ENCODE measurements at places on chromosomes 5 and 9. TPM values are rescaled to one million over a fixed set of nuclear protein-coding genes. Genes with fewer than 3 reads are reported as not detected.
A peak's percentile ranks its signal among the peaks of the same experiment; 100 is the strongest.

The GRXCR2 gene
- not detected for total RNA-seq

The ALDH1A1 gene
- not detected for total RNA-seq

GRCh38 chr9:97524424-97524823 lies 23.0 kb downstream of the TMOD1 start:
- H3K36me3 ChIP-seq = no peaks in the 10 kb centered on the region
- no peak overlapping the region for H3K27ac ChIP-seq
- no peak overlapping the region for H3K4me3 ChIP-seq
- H3K4me1 ChIP-seq = peaks cover 11% of the 10 kb centered on the region
- peaks cover 23% of the 10 kb centered on the region for H3K27me3 ChIP-seq

DNA sequence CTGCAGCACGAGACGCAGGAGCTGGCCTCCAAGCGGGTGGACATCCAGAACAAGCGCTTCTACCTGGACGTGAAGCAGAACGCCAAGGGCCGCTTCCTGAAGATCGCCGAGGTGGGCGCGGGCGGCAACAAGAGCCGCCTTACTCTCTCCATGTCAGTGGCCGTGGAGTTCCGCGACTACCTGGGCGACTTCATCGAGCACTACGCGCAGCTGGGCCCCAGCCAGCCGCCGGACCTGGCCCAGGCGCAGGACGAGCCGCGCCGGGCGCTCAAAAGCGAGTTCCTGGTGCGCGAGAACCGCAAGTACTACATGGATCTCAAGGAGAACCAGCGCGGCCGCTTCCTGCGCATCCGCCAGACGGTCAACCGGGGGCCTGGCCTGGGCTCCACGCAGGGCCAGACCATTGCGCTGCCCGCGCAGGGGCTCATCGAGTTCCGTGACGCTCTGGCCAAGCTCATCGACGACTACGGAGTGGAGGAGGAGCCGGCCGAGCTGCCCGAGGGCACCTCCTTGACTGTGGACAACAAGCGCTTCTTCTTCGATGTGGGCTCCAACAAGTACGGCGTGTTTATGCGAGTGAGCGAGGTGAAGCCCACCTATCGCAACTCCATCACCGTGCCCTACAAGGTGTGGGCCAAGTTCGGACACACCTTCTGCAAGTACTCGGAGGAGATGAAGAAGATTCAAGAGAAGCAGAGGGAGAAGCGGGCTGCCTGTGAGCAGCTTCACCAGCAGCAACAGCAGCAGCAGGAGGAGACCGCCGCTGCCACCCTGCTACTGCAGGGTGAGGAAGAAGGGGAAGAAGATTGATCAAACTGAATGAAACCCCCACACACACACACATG lies 654 bp downstream of the PURA start:
- H3K4me3 ChIP-seq = peak overlapping the region; percentile 93
- H3K27ac ChIP-seq = peak overlapping the region; percentile 95
- peak; percentile 70 for DNase-seq
- H3K4me1 ChIP-seq = peaks cover 58% of the 10 kb centered on the region
- H3K27me3 ChIP-seq = peaks cover 14% of the 10 kb centered on the region
- H3K36me3 ChIP-seq = peaks cover 7% of the 10 kb centered on the region

DNA sequence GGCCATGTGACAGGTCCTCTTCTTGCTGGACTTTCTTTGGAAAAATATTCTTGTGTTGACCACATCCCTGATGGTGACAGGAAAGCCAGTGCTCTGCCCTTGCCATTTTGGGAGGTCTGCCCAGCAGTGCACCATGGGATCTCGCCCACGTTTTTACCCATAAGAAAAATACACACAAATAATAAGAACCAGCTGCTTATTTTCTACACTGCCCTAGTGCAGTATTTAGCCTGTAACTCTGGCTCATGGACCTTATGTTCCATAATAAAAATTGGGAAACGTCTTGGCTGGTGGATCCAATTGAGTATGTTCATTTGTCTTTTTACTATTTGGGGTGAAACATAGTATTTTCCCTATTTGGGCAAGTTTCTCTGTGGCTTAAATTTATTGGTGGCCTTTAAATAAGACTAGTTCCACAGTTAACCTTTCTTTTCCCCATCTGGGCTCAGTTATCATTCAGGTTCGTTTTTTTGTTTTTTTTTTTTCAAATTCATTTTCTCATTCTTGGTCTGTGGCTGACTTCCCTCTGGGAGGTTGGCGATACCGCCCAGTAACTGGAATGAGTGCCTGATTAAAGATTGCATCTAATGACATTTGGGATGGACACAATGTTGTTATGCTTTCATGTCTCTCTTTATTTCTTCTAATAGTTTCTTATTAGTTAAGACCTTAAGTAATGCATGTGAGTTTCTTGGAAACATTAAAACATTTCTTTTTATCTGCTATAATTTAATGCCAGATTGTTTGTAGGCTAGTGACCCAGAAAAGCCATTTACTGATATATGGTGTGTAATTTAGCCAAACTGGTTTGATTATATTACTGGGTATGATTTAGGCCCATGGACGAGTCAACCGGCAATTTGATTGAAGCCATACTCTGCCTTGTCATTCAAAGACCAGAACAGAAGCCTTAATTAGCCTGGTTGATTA lies 163.7 kb downstream of the FGF10 start:
- no peaks in the 10 kb centered on the region for H3K4me1 ChIP-seq
- DNase-seq = no peak
- no peak overlapping the region for H3K4me3 ChIP-seq
- H3K27ac ChIP-seq = no peak overlapping the region
- H3K27me3 ChIP-seq = no peaks in the 10 kb centered on the region

DNA sequence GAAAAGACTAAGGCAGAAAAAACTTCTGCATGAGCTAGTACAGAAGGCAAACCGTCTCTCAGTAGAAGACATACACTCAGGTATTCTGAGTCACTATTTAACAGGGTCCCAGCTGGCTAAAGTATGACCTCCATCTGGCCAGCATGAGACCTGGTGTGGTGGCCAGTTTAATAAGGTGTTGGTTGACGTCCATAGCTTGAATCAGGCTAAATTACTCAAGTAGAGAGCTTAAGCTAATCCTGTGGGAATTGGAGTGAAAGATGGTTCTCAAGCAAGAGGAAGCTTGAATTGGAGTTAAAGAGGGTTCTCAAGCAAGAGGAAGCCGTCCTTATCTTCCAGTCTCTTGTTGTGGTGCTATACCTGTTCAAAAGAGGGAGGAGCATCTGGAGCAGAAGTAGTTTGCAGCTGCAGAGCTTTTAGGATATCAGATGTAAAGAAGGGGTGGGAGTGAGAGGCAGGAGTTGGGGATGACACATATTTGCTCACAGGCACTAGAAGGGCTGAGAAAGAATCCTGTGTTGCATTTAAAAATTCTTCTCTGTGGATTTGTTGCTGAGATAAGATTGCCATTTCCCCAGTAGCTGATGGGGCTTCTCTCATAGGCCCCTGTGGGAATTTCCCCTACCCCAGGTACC lies 136.1 kb upstream of the RUSC2 start:
- H3K36me3 ChIP-seq = no peaks in the 10 kb centered on the region
- no peak for DNase-seq
- H3K27ac ChIP-seq = no peak overlapping the region
- no peaks in the 10 kb centered on the region for H3K4me1 ChIP-seq

DNA sequence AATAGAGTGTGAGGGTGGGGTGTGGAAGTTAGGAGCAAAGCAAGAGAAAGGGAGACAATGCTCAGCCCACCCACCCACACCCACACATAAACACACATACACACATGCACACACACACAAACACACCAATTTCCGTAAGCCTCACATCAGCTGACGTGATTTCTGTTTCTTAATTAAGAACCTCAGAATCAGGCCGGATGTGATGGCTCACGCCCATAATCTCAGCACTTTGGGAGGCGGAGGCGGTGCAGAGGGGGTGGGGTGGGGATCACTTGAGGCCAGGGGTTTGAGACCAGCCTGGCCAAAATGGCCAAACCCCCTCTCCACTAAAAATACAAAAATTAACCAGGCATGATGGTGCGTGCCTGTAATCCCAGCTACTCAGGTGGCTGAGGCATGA lies 26.4 kb upstream of the PIK3R1 start:
- H3K4me1 ChIP-seq = peaks cover under 1% of the 10 kb centered on the region
- DNase-seq = no peak
- H3K4me3 ChIP-seq = no peak overlapping the region

GRCh38 chr9:4904322-4905134 lies 80.5 kb upstream of the JAK2 start:
- no peak for DNase-seq
- H3K4me1 ChIP-seq = peaks cover 8% of the 10 kb centered on the region
- no peak overlapping the region for H3K27ac ChIP-seq
- H3K4me3 ChIP-seq = no peak overlapping the region
- no peaks in the 10 kb centered on the region for H3K27me3 ChIP-seq
- peaks cover 5% of the 10 kb centered on the region for H3K36me3 ChIP-seq

- H3K4me3 ChIP-seq = no peak overlapping the region
- H3K36me3 ChIP-seq = no peaks in the 10 kb centered on the region
- no peaks in the 10 kb centered on the region for H3K27me3 ChIP-seq
- H3K27ac ChIP-seq = no peak overlapping the region
Observed at GRCh38 chr5:174383210-174384167, 338.0 kb downstream of the NSG2 start.

DNA sequence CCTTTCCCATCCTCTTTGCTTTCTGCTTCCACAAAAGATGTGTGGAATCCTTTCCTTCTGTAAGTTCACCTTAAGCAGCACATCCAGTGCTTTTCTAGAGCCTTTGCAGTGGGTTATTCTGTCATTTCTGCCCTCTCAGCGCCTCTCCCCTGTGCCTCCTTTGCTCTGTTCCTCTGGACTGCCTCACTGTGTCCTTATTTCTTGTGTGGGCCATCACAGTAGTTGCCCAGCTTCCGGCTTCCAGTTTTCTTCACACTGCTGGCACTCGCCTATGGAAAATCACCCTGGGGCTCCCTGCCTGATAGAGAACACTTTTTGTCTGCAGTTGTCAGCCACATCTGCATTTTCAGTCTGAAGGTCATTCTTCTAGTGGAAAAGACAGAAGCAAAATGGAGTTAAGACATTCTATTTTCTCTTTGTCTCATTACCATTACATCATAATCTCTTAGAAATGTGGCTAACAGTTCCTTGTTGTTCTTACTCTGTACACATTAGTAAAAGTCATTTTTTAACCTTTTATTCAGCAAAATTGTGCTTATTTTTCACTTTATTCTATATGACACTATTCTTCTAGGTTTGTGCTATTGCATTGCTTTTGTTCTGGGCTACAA lies 64.1 kb upstream of the ZNF608 start:
- H3K36me3 ChIP-seq = no peaks in the 10 kb centered on the region
- DNase-seq = no peak
- H3K27me3 ChIP-seq = no peaks in the 10 kb centered on the region

GRCh38 chr5:32499261-32499660 lies 54.7 kb upstream of the ZFR start:
- H3K27ac ChIP-seq = no peak overlapping the region
- DNase-seq = no peak
- no peaks in the 10 kb centered on the region for H3K36me3 ChIP-seq
- H3K4me3 ChIP-seq = no peak overlapping the region

DNA sequence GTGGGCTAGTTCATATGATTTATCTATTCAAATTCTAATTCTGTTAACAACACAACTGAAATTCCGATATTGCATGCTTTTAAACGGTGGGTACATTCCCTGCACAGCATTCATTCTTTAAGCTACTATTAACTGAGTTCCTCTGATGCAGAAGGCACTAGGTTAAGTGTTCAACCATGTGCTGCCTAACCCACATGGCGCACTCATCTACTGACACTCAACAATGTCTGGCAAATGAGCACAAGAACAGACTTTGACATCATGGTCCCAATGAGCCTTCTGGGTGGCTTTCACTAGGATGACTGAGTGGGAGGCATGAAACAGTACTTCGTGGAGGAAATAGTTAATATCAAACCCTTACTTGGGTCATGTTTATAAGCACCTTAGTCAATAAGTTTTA lies 10.2 kb downstream of the NREP start:
- no peak overlapping the region for H3K4me3 ChIP-seq
- H3K36me3 ChIP-seq = no peaks in the 10 kb centered on the region
- H3K27ac ChIP-seq = no peak overlapping the region
- H3K4me1 ChIP-seq = peaks cover 3% of the 10 kb centered on the region
- DNase-seq = no peak

DNA sequence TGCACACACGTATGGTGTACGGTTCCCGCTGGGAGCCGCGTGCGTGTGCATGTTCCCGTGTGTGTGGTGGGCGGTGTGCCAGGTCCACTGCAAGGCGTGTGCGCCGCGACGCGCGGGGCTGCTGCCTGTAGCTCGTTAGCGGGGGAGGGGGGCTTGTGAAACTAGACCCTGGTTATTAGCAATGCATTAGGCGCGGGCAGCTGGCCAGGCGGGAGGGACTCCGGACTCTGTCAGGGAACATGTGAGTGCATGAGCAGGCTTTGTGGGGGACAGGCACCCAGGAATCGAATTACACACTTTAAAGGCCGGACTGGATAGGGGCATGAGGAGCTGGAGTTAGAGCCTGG lies 32.2 kb upstream of the ENHO start:
- H3K27me3 ChIP-seq = peaks cover 5% of the 10 kb centered on the region
- H3K27ac ChIP-seq = no peak overlapping the region
- no peak for DNase-seq
- no peaks in the 10 kb centered on the region for H3K4me1 ChIP-seq
- H3K36me3 ChIP-seq = no peaks in the 10 kb centered on the region

GRCh38 chr9:95150903-95151302 lies 166.6 kb downstream of the FANCC start:
- H3K36me3 ChIP-seq = peaks cover 7% of the 10 kb centered on the region
- no peak overlapping the region for H3K4me3 ChIP-seq
- H3K27me3 ChIP-seq = no peaks in the 10 kb centered on the region
- peaks cover 1% of the 10 kb centered on the region for H3K4me1 ChIP-seq

DNA sequence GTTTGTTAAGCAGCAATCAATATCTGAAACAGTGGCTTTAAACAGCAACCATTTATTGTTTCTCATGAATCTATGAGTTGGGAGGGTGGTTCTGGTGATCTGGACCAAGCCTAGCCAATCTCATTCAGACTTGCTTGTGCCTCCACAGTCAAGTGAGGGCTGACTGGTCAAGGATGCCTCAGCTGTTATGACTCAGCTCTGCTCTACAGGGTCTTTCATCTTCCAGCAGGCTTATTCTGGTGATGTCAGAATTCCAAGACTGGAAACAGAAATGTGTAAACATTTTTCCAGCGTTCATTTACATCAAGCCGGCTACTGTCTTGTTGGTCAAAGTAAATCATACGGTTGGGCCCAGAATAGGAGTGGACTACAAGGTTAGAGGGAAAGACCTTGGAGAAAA lies 2.5 kb upstream of the PIP5K1B start:
- H3K27me3 ChIP-seq = peaks cover 76% of the 10 kb centered on the region
- no peak overlapping the region for H3K4me3 ChIP-seq
- no peak for DNase-seq
- no peaks in the 10 kb centered on the region for H3K36me3 ChIP-seq
- no peak overlapping the region for H3K27ac ChIP-seq
